Activated CD8-positive, alpha-beta T cell treated with anti-CD3 and anti-CD28 coated beads for 36 hours (primary cell): ENCODE measurements at places on chromosomes 7 and 10.
A peak's percentile ranks its signal among the peaks of the same experiment; 100 is the strongest.

DNA sequence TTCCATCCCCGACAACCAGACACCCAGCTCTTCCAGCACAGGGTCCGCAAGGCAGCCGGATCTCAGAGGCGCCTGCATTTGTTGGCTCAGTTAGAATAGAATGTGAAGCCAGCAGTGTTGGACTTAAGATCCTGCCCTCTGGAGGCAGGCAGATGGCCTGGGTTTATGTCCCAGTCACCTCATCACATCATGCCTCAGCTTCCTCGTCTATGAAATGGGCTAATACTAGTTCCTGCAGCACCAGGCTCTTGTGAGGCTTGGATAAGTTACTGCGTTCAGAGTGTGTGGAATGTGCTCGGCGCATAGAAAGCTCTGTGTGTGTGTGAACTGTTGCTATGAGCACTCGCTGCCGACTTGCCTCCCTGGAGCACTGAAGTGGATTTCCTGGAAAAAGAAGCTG, 202.5 kb upstream of the GPR26 start:
- no peak for DNase-seq

GRCh38 chr7:142412551-142413193, 154.8 kb upstream of the PRSS58 start:
- DNase-seq: peak; percentile 58

- no peak for DNase-seq
Observed at GRCh38 chr7:28041508-28042314, 138.9 kb downstream of the JAZF1 start.

- DNase-seq: no peak
Observed at GRCh38 chr10:43863270-43863669, 214.6 kb upstream of the ZNF32 start.

DNA sequence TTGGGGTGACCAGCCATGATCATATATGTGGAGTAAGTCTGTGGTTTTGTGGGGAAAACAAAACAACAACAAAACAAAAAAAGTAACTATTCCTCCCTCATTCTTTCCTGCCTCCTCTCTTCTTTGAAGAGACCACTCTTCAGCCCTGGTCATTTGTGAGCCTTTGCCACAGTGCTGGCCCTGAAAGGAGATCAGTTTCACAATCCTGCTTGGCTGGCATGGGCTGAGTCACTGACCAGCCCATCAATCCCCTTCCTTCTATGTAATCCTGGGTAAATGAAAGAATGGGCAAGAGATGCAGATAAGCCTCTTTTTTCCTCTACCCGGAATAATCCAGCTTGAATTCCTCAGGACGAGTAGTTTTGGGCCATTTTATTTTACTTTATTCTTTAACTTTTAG, 13.6 kb downstream of the CSTF2T start:
- DNase-seq: no peak

- no peak for DNase-seq
Observed at GRCh38 chr7:18566829-18567228, 71.3 kb downstream of the HDAC9 start.

DNA sequence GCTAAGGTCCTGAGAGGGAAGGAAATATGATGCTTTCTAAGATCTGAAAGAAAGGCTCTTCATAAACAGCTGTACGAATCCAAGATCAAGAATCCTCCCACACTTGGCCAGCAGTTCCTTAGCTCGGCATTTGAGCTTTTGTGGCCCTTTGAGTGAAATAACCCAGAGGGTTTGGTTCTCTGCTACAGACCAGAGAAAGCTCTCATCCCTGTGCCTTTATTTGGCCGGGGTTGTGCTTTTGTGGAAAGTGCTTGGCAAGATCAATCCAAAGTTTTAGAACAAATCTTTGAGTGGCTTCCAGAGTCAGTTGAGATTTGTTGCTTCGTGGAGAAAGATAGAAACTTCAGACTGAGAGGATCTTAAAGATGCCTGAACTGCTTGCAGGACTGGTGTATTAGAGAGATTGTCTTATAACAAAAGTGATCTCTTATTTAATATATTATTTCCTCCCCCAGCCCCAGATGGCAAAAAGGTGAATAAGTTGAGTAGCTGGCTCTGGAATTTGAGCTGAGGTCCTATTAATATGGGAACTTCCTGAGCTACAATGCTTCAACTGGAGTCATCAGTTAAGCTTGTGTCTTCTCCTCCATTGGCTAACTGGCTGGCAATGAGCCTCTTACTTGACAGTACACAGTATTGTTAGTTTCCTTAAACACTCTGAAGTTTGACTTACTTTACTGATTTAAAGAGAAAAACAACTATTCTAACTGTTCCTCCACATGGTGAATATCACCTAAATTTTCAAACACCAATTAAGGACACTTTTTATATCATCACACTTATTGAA, 687.3 kb downstream of the MAGI2 start:
- DNase-seq: no peak

DNA sequence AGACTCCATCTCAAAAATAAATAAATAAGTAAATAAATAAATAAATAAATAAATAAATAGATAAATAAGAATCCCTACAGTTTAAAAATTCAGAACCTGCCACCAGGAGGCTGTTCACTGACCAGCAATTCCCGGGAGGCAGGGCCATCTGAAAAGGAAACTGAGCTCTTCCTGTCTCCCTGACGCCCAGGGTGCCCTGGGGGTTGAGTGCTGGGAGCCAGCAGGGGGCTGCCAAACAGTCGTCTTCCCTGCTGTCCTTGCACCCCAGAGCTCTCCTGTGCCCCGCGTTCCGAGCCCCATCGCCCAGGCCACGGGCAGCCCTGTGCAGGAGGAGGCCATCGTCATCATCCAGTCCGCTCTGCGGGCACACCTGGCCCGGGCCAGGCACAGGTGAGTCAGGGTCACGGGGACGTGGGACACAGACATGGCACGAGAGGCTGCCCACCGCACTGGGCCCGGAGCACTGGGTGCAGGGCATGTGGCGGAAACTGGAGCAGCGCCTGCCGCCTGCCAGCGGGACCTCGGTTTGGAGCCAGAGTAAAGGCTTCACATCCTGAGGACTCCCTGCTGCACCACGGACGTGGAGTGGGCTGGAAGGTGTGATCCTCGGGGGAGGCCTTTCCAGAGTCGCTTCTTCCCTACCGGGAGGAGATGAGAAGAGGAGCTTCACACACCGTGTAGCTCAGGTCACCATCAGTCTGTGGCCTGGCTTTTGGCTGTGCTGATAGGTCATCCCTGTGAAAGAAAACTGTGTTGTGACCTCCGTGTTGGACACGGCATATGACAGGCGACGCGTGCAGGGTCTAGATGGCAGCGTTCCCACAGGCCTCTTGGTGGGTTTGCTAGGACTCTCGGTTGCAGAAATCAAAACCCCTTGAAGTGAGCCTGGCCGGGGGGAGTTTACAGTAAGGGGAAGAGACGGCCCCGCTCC, 25.9 kb upstream of the TTYH3 start:
- DNase-seq: no peak
